ENCODE measurements at places on chromosomes 7 and 10. TPM values are rescaled to one million over a fixed set of nuclear protein-coding genes. Genes with fewer than 3 reads are reported as not detected.

- peak; percentile 12 for DNase-seq
Measured at GRCh38 chr7:4227105-4228010, 454.7 kb upstream of the FOXK1 start.

The DPYSL4 gene
- 7.6 TPM for total RNA-seq

- no peak for DNase-seq
Measured at GRCh38 chr10:127364034-127364433, 167.6 kb upstream of the INSYN2A start.

DNA sequence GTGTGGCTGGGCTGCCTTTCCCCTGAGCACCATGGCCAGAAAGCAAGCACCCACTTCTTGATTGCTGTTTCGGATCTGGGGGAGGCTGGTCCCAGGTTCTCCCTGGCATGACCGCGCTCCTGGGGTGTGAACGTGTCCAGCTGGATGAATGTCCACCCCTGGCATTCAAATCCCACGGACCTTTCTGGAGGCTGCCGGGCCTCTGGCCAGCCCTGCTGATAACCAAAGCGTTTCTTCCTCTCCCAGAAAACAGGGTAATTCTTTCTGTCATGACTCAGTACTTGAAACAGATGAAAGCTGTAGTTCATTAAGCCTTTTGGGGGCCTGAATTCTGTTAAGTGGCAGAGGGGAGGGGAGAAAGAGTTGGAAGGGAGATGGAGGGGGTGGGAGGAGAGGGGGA lies 73.1 kb upstream of the SAMD8 start:
- no peak for DNase-seq

The HELLS gene
- 187 TPM for total RNA-seq

The RPEL1 gene
- not detected for total RNA-seq

DNA sequence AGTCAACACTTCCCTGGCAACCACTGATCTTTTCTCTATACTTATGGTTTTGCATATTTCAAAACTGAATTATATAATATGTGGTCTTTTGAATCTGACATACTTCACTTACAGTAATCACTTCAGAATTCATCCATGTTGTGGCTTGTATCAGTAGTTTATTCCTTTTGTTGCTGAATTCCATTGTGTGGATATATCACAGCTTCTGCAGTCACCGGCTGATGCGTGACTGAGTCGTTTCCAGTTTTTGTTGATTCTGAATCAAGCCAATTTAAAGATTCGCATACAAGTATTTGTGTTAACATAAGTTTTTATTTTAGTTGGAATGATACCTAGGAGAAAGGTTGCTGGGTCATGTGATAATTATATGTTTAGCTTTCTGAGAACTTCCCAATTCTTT lies 672.5 kb upstream of the ANKRD30A start:
- no peak for DNase-seq

The RGR gene
- total RNA-seq: not detected

DNA sequence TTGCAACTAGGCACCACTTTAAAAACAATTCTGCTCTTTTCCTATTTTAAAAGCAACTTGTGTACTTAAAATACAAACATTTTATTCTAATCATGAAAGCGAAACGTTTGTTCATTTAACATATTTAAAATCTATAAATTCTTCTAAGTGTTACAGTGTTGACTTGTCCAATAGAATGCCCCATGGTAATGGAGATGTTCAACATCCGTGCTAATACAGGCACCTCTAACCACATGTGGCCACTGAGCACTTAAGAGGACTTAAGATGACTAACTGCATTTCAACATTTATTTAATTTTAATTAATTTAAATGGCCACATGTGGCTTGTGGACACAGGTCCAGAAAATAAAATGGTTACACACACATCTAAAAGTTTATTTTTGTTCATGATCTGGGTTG lies 115.1 kb downstream of the TPK1 start:
- DNase-seq: no peak

DNA sequence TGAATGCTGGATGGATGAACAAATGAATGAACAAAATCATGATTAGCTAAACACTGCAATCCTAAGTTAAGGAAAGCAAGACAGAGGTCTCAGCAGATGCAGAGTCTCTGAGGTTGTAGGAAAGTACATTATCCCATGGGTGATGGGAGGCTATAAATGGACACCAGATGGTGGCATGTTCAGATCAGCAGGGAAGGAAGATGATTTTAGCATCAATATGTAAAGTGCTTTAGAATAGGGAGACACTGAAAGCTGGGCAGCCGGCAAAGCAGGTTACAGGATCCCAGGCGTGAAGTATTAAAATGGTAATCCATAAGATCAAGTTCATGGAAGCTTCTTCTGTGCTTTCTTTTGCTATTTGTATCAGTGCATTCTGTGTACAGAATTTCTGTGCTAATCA lies 7.9 kb upstream of the RAPGEF5 start:
- DNase-seq: no peak

DNA sequence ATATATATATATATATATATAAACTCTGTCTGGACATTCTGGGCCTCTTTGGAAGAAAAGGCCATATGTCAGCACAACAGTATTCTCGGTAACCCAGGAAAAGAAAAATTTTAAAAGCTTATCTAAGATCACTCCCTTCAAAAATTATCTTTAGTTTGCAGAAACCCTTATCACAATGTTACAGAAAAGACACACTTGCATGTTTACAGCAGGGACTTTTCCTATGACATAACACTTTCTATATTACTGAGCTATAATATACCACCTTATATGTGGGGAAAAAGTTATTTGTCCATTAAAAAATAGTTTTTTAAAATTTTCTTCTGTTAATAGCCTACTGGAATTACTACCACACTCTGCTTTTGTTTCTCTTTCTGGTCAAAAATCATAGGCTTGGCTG lies 25.4 kb downstream of the ANKRD61 start:
- no peak for DNase-seq

DNA sequence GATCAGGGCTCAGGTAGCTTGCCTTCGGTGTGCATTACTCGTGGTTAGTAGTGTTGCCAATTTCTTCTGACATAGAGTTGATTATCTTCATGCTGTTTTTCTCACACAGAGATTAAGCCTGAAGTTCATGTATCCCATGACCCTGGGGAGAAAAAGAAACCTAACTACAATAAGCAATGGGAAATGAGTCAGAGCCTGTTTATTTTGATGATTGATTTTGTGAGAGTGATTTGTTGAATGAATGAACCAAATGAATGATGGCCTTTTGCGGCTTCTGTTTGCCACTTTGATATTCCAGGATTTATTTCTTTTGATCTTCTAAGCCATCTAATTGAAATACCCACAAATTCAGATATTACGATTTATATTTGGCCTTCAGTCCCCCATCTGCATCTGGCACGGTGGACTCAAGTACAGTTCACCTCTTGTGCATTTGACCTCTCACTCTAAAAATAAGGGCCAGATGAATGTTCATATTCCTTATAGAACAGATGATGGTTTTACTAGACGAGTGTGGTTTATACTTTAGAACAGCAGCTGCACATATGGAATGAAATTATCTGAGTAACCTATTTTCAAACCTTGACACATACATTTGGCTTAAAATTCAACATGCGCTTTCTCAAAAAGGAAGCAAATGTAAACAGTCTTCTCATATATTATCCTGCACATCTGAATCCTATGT lies 110.7 kb downstream of the PLCE1 start:
- DNase-seq: no peak

The CYP17A1 gene
- total RNA-seq: not detected

DNA sequence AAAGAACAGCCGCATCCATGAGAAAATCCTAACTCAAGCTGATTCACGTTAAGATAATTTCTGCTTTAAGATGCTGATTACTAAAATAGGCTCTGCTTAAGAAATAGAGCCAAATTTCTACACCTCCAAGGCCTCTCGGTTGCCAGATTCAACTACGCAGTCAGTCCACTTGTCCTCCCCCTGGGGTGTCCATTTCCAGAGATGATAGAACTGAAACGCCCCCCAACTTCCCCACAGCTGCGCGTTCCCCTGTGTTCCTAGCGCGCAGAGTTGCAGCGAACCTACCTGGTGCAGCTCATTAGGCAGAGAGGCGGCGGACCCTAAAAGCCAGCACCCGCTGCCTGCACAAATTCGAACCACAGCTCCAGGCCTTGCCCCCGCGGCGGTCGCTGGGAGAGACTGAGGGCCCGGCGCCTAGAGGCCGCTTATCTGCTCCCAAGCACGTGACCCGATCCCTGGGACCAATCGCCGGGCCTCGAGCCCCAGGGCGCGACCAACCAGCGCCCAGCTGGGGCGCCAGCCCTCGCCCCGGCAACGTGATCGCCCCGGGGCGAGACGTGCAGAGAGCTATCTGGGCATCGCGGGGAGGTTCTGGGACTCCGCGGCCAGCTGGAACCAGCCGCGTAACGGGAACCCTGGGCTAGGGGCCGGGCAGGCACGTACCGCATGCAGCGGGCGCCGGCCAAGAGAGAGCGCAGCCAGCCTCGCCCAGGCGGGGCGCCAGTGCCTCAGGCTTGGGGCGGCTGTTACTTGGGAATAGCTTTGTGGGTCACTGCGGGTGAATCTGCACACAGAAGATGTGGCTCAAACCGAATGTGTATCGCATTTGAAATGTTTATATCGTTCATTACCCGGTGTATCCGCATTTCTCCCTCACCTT lies at the start of gene PPP1R3C:
PPP1R3C (minus strand) TSS at position 401 of the 880 bp plus-strand sequence; CDS start at position 299, 102 bp downstream.
- peak; percentile 93 for DNase-seq

The TUBB8 gene
- total RNA-seq: 2.5 TPM

The CAV1 gene
- 79.9 TPM for total RNA-seq
